ENCODE measurements at places on chromosomes 2 and 18. TPM values are rescaled to one million over a fixed set of nuclear protein-coding genes. Genes with fewer than 3 reads are reported as not detected.

The IL1F10 gene
- not detected for total RNA-seq

The GAL3ST2 gene
- 0.16 TPM for total RNA-seq

The PAX8 gene
- 2.3 TPM for total RNA-seq

The GPR17 gene
- not detected for total RNA-seq

DNA sequence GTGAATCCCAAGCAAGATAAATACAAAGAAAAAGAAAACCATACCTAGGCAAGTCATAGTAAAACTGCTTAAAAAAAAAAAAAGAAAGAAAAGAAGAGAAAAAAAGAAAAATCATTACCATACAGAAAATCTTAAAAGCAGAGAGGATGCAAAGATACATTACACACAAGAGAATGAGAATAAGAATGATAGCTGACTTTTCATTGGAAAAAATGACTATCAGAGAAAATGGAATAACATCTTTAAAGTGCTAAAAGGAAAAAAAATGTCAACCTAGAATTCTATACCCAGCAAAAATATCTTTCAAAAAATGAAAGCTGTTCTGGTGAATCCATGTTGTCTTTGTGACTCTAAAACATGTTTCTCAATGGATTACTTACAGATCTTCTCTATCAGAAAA lies 66.2 kb downstream of the REEP1 start:
- no peak for DNase-seq

DNA sequence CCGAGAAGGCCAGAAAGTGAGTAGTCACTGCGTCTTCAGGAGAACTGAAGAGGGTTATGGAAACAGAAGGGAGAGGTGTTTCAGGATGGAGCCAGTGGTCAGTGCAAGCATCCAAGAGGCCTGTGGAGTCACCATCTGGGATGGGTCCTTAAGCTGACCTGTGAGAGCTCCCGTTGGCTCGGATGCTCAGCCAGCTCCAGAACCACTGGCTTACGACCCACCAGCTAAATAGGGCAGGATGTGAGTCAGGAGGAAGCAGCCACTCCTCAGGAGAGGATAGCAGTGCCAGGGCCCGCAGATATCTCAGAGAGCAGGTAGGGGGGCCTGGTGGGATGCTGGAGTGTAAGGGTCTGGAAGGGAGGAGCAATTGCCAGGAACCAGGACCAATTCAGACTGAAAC lies 63.1 kb upstream of the B3GNT7 start:
- DNase-seq: no peak
